ENCODE measurements at places on chromosomes 3 and 15. TPM values are rescaled to one million over a fixed set of nuclear protein-coding genes. Genes with fewer than 3 reads are reported as not detected.

GRCh38 chr3:56980798-56981390 lies 79.6 kb upstream of the SPATA12 start:
- peak; percentile 83 for DNase-seq

Gene SERINC4
- total RNA-seq: 0.10 TPM

DNA sequence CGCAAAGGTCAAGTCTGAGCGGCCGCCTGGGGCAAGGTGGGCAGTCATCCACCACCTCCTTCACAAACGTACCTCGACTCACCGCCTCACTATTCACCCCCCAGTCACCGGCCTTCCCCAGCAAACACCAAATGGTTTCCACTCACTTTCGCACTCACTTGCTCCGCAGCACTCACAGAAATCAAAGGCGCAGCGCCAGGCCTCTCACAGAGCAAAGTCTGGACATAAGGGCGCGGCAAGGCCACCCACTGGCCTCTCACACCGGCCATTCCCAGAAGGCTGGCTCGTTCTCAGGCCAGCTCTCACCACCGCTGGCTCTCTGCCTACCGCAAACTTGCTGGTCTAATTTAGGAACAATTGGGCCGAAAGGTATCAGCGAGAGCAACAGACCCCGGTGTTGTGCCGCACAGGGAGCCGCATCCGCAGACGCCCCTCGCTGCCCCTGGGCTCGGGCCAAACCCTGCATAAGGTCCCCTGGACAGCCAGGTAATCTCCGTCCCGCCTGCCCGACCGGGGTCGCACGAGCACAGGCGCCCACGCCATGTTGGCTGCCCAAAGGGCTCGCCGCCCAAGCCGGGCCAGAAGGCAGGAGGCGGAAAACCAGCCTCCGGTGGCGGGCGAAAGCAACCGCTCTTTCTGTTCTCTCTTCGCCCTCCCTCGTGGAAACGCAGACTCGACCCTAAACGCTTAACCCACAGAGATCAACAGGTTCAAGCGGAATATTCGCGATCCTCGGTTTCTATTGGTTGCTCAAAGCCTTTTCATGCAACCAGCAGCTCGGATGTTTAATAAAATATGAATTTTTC lies 2.9 kb downstream of the SHOX2 start:
- peak; percentile 11 for DNase-seq

Gene GOLGA8K
- total RNA-seq: not detected

GRCh38 chr3:5254281-5255048 lies 67.0 kb downstream of the EDEM1 start:
- no peak for DNase-seq
